ENCODE measurements at places on chromosomes 13 and 19.

GRCh38 chr13:42625611-42626010 lies 51.7 kb downstream of the TNFSF11 start:
- no peak for DNase-seq
- H3K4me3 ChIP-seq, result no peak overlapping the region
- H3K4me1 ChIP-seq, result no peaks in the 10 kb centered on the region
- H3K27ac ChIP-seq, result no peak overlapping the region
- H3K27me3 ChIP-seq, result peaks cover 4% of the 10 kb centered on the region

DNA sequence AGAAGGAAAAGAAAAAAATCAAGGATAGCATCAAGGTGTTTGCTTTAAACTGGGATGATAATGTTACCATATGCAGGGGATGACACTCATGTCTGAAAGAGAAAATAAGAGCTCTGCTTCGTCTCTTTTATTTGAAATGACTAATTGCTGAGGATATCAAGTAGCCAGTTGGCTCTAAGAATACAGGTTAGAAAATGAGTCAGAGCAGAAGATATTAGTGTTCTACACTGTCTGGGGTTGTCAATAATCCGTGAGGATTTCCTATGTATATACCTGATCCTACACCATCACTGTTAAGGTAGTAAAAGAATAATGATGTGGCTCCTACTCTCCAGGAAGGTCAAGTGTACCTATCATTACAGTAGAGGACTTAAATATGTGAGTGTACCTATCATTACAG lies 562.5 kb downstream of the GPC6 start:
- DNase-seq, result no peak
- no peaks in the 10 kb centered on the region for H3K4me1 ChIP-seq
- H3K27me3 ChIP-seq, result no peaks in the 10 kb centered on the region
- H3K27ac ChIP-seq, result no peak overlapping the region
- H3K4me3 ChIP-seq, result no peak overlapping the region

DNA sequence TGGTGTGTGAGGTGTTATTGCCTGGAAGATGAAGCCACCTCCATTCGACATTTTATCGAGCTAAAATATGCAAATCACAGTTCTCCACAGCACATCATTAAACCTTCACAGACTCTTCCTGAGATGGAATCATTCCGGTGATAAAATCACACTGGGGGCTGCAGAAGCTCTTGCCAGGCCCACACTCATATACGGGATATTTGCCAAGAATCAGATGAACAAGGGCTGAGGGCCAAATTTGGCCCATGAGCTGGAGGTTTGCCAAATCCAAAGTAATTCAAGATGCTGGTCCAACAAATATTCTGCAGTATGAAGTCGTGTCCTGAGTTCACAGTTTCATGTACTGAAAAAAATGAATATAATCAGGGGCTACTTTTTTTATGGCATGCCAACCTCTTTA lies 16.7 kb upstream of the RXFP2 start:
- DNase-seq, result no peak
- H3K4me1 ChIP-seq, result no peaks in the 10 kb centered on the region
- H3K27me3 ChIP-seq, result peaks cover 36% of the 10 kb centered on the region
- no peaks in the 10 kb centered on the region for H3K36me3 ChIP-seq
- H3K27ac ChIP-seq, result no peak overlapping the region
- H3K4me3 ChIP-seq, result no peak overlapping the region

- H3K36me3 ChIP-seq, result peaks cover 50% of the 10 kb centered on the region
- no peak for DNase-seq
- no peaks in the 10 kb centered on the region for H3K27me3 ChIP-seq
Observed at GRCh38 chr19:40084948-40085347, 5.8 kb downstream of the ZNF780A start.

DNA sequence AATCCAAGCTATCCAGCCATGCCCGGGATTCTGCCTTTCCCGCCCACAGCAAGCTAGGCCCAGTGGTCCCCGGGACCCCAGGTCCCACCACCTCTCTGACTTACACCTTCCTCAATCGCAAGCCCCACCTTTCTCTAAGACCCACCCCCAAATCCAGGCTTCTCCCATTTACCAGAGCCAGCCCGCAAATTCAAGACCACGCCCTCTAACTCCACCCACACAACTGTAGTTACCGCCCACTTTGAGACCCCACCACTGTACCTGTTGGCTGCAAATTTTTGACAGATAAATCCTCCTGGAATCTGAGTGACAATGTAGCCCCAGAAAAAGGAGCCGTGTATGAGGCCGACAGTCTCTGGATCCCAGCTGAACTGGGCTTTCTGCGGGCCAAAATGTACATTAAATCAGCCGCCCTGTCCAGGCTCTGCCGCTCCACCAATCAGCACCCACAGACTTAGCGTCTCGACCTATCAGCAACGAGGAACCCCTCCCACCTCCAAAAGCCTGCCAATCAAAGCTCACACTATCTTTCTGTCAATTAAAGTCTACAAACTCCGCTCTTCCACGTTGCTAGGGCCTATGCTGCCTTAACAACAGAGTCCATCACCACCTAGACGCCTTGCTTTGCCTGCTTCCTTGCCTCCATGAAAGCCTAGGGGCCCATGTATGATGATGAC lies 6.3 kb downstream of the SLC17A7 start:
- H3K4me1 ChIP-seq, result peaks cover under 1% of the 10 kb centered on the region
- H3K27ac ChIP-seq, result no peak overlapping the region
- H3K36me3 ChIP-seq, result no peaks in the 10 kb centered on the region
- H3K4me3 ChIP-seq, result no peak overlapping the region
- peaks cover 98% of the 10 kb centered on the region for H3K27me3 ChIP-seq

- H3K27me3 ChIP-seq, result no peaks in the 10 kb centered on the region
- peaks cover 19% of the 10 kb centered on the region for H3K4me1 ChIP-seq
- no peak overlapping the region for H3K4me3 ChIP-seq
- no peak overlapping the region for H3K27ac ChIP-seq
- no peaks in the 10 kb centered on the region for H3K36me3 ChIP-seq
- peak; percentile 57 for DNase-seq
Observed at GRCh38 chr13:51832471-51833152, 12.4 kb downstream of the TMEM272 start.

- H3K36me3 ChIP-seq, result no peaks in the 10 kb centered on the region
- no peak overlapping the region for H3K4me3 ChIP-seq
- DNase-seq, result no peak
- no peak overlapping the region for H3K27ac ChIP-seq
Observed at GRCh38 chr13:25928941-25929505, 122.8 kb downstream of the SHISA2 start.

DNA sequence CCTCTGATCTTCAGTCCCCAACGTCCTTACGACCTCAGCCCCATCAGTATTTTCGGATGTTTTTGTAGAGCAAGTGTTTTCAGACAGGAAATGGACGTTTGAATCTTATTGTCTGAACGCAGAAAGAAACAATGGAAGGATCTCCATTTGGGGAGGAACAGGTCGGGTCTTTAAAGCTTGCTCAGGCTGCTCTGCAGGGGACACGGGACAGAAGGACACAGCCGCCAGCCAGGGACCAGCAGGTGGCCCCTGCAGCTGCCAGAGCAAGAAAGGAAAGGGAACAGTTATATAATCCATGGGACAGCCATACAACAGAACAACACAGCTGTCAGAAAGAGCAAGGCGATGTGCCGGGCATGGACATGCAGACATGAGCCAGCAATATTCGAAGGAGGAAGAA lies 18.5 kb upstream of the IGLON5 start:
- no peaks in the 10 kb centered on the region for H3K36me3 ChIP-seq
- H3K27ac ChIP-seq, result no peak overlapping the region
- H3K27me3 ChIP-seq, result peaks cover 31% of the 10 kb centered on the region
- DNase-seq, result no peak
- no peaks in the 10 kb centered on the region for H3K4me1 ChIP-seq
- H3K4me3 ChIP-seq, result no peak overlapping the region

DNA sequence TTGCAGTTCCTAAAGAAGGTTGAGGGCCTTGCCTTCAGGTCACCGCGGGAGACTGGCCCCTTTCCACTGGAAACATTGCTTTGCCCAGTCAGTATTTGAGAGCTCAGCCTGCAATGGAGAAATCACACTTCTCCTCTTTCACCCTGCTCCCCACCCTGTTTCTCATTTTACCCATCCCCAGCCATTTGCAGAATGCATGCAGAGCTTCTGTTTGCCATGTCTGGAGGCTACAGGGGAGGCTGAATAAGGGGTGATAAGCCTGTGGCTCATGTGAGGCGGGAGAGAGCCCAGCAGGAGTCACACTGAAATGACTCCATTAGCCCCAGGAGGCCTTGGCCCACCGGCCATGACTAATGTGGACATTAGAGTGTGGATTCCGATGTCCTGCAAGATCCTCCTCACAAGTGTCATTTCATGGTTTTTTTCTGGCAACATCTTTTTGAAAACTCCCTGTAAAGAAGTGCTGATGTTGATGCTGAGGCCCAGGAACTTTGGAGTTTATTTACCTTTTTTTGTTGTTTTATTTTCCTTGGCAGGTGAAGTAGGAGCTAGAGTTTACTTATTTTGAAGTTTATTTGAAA lies 6.3 kb downstream of the SPINT2 start:
- H3K4me3 ChIP-seq, result no peak overlapping the region
- no peak overlapping the region for H3K27ac ChIP-seq
- H3K36me3 ChIP-seq, result no peaks in the 10 kb centered on the region
- H3K4me1 ChIP-seq, result peaks cover 13% of the 10 kb centered on the region

- H3K4me1 ChIP-seq, result no peaks in the 10 kb centered on the region
- no peak overlapping the region for H3K4me3 ChIP-seq
- H3K27me3 ChIP-seq, result no peaks in the 10 kb centered on the region
- H3K36me3 ChIP-seq, result no peaks in the 10 kb centered on the region
- DNase-seq, result no peak
Observed at GRCh38 chr13:97030705-97031452, 36.6 kb upstream of the OXGR1 start.

DNA sequence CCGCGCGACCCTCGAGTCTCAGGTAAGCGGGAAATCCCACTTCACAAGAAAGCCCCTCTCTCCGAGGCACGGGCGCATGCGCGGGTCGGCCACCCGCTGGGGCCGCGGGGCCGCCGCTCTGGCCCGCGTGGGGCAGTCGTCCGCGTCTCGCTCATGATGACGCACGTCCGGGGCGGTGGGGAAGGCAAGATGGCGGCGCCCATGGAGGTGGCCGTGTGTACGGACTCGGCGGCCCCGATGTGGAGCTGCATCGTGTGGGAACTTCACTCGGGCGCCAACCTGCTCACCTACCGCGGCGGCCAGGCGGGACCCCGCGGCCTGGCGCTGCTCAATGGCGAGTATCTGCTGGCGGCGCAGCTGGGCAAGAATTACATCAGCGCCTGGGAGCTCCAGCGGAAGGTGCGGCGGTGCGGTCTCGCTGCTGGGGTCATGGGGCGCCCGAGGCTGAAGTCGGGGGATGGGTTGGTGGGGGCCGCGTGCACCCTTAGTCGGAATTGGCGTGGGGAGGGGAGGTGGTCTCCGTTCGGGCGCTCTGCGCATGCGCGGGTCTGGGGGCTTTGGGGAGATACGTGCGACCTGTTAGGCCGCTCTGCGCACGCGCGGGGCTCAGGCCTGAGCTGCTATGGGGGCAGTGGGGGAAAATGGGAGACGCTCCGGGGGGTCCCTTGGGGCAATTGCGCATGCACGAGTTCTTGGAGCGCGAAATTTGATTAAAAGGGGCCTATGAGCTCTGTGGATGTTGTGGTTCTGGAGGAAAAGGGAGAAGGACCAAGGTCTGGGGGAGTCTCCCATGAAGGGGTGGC lies at the start of gene WDR18:
Gene WDR18, plus strand, starts transcription at position 181 of the 803 bp plus-strand sequence. Its CDS starts 9 bp downstream, at position 190.
- H3K4me3 ChIP-seq, result peak within 1 kb of the TSS; percentile 49
- H3K4me1 ChIP-seq, result peaks cover 16% of the 10 kb centered on the region
- DNase-seq, result peak; percentile 94
- no peaks in the 10 kb centered on the region for H3K27me3 ChIP-seq

GRCh38 chr13:41916173-41916954 lies 44.5 kb downstream of the VWA8 start:
- DNase-seq, result no peak
- no peaks in the 10 kb centered on the region for H3K36me3 ChIP-seq
- peak overlapping the region; percentile 38 for H3K27ac ChIP-seq
- H3K4me1 ChIP-seq, result peaks cover 36% of the 10 kb centered on the region
- H3K4me3 ChIP-seq, result no peak overlapping the region

DNA sequence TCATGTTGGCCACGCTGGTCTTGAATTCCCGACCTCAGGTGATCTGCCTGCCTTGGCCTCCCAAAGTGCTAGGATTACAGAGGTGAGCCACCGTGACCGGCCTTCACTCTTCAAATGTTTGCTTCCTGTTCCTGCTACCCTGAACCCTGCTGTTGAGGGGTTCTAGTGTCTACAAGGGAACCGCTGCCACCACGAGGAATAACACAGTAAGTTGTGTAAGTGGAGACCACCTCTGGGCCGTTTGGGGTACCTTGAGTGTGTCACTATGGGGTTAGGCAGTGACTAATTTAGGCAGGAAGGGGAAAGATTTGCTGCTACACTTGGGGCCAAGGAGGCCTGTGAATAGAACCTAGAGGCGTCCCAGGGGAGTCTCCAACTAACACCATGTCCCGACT lies 2.2 kb upstream of the MYADM start:
- DNase-seq, result no peak
- no peaks in the 10 kb centered on the region for H3K27me3 ChIP-seq
- H3K4me3 ChIP-seq, result peak overlapping the region; percentile 91
- peaks cover 26% of the 10 kb centered on the region for H3K4me1 ChIP-seq
- H3K36me3 ChIP-seq, result no peaks in the 10 kb centered on the region

DNA sequence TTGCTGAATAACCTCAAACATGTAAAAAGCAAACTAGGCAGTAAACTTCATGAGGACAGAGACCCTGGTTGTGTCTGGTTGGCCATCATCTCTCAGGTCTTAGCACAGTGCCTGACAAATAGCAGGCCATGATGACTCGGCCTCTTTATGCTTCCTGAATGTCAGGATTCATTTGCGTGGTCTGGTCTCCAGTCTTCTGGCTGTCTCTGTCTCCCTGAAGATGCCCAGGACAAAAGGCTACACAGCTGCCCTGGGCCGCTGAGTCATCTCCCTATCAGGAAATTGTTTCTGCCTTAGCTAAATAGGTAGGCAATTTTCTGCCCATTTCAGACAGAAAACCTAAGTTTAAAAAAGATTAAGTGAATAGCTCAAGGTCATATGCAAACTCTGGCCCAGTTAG lies 84.1 kb upstream of the FNDC3A start:
- no peak overlapping the region for H3K4me3 ChIP-seq
- no peak for DNase-seq
- H3K36me3 ChIP-seq, result no peaks in the 10 kb centered on the region

- no peaks in the 10 kb centered on the region for H3K27me3 ChIP-seq
- H3K4me1 ChIP-seq, result no peaks in the 10 kb centered on the region
- DNase-seq, result no peak
- H3K27ac ChIP-seq, result no peak overlapping the region
- no peaks in the 10 kb centered on the region for H3K36me3 ChIP-seq
Observed at GRCh38 chr13:65594298-65594781, 1635.8 kb downstream of the PCDH9 start.

DNA sequence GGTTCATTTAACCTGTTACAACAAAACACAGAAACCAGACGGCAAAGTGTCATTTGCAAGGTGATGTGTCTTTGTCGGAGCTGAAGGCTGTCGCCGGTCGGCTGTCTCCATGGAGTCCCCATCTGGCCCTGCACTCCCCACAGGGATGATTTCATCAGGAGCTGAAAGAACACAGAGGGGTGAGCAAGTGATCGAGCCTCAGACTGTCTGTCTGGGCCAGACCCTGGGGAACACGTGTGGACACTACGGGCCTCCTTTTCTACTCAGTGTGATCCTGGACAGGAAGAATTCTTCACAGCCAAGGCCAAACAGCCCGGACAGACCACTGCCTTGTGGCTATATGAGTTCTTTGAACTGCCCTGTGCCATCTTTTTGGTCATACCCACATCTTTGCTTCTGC lies 85.1 kb downstream of the RNASEH2B start:
- no peak overlapping the region for H3K27ac ChIP-seq
- peaks cover 7% of the 10 kb centered on the region for H3K4me1 ChIP-seq
- no peak for DNase-seq
- no peaks in the 10 kb centered on the region for H3K36me3 ChIP-seq
- no peak overlapping the region for H3K4me3 ChIP-seq

Data from heart right ventricle (tissue), 16 donors.